Left lung (tissue), 14 donors: ENCODE measurements at places on chromosomes 16 and 17. TPM values are rescaled to one million over a fixed set of nuclear protein-coding genes. Genes with fewer than 3 reads are reported as not detected.

DNA sequence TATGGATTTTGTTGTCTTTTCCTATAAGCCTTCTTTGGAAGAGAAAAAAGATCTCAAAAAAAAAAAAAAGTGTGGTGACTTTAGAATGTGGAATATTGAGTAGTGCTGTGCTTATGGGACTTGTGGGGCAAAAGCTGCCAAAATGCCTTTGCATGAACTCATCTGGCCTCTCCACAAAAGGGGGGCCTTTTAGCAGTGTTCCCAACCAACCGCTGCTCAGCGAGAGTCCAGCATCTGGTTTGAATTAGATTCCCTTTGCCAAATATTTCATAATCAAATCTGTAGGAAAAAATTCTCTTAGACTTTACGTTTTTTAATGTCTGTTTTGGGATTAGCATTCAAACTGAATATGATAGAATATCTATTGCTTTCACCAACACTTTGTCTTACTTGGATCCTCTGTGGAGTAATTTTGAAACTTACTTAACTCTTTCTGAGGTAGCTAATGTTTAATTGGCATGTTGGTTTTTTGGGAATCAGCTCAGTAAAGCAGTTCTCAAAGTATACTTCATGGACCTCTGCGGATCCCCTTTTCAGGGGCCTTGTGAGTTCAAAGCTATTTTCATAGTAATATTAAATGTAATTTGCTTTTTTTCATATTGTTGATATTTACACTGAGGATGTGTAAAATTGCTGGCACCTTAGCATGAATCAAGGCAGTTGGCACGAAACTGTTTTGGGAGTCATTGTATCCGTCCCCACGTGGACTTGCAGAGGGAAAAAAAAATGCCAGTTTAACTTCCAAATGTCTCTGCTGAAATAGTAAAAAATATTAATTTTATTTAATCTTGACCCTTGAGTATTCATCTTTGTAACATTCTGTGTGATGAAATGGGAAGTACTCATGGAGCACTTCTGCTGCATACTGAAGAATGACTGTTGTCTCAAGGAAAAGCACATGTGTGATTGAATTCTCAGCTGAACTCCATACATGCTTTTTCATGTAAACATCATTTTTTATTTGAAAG is 34.7 kb upstream of the VPS4A start:
- peak; percentile 87 for DNase-seq

DNA sequence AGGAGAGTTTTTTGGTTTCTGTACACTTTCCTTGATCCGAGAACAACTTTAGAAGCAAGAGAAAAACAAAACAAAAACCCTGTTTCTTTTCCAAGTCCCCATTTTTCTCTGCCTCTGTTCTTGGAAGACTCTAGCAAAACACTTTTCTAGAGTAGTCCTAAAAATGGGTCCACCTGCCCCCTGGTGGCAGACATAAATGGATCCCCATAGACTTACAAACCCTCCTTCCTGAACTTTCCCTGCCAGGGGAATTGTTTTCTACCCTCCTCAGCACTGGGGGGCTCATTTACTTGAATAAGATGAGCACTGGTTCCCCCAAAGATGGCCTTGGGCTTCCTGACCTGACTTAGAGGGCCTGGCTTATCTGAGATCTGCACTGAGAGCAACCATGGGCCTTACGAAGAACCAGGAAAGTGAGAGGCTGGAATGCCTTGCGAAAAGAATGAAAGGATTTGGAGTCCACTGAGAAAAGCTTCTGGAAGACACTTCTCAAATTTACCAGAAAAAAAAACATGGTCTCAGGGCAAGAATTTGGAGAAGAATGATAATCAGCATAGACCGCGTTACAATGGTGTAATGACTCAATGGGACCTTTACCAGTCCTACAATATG is 48.0 kb upstream of the CDYL2 start:
- DNase-seq: no peak

DNA sequence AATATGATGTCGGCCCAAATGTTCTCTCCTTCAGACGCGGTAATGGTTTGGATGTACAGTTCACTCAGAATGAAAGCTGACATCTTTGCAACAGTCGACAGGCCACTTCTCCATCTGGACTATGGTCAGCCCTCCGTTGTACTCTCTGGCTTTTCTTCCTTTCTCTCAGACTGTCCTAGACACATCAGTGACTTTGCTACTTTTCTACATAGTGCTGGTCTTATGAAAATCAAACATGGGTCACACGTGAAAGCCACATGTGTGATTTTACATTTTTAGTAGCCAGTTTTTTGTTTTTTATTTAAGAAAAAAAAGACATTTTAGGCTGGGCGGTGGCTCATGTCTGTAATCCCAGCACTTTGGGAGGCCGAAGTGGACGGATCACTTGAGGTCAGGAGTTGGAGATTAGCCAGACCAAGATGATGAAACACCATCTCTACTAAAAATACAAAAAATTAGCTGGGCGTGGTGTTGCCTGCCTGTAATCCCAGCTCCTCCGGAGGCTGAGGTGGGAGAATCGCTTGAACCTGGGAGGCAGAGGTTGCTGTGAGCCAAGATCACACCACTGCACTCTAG is 644.1 kb downstream of the KCNJ2 start:
- no peak for DNase-seq

- no peak for DNase-seq
Observed at GRCh38 chr16:4293181-4293716, 20.4 kb upstream of the TFAP4 start.

GRCh38 chr16:52872731-52873130 is 180.0 kb downstream of the CHD9NB start:
- DNase-seq: no peak

GRCh38 chr16:74903901-74904678 is 80.8 kb downstream of the WDR59 start:
- DNase-seq: no peak

- DNase-seq: no peak
Observed at GRCh38 chr16:84850714-84851113, 30.9 kb downstream of the CRISPLD2 start.

- DNase-seq: peak; percentile 63
Observed at GRCh38 chr16:69166221-69166833, 20.6 kb upstream of the SNTB2 start.

GRCh38 chr17:33220036-33220435 is 73.1 kb downstream of the ASIC2 start:
- no peak for DNase-seq

DNA sequence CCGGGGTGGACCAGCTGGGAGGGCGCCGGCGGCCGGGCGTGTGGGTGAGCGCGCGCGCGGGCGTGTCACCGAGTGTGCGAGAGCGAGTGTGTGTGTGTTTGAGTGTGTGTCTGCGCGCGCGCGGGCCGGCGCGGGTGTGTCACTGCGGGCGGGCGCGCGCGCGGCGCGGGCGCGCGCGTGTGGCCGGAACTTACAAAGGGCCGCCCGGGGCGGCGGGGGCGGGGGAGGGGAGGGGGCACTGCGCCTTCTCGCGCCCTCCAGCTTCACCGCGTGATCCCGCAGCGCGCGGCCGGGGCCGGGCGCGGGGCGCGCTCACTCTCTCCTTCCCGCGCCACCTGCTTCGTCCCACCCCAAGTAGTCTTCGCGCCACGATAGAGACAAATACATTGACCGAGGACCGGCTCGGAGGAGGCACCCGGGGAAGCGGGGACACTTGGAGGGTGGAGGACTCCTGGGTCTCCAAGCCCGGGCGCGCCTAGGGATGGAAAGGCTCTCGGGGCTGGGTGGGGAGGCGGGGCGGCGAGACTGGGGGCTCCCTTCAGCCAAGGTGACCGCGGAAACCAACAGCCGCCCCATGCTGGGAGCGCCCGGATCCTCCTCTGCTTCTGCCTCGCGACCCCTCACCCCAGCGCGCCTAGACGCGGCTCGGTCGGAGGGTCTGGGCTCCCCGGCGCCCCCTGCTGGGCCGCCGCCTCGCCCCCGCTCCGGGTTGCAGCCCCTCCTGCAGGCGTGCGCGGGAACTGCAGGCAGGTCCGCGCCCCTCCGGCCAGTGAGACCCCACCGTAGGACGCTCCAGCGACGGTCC is at the start of gene SRCIN1:
Gene SRCIN1, minus strand, starts transcription at position 112 of the 805 bp plus-strand sequence. CDS start 247 bp downstream, outside the sequence.
- peak; percentile 57 for DNase-seq

DNA sequence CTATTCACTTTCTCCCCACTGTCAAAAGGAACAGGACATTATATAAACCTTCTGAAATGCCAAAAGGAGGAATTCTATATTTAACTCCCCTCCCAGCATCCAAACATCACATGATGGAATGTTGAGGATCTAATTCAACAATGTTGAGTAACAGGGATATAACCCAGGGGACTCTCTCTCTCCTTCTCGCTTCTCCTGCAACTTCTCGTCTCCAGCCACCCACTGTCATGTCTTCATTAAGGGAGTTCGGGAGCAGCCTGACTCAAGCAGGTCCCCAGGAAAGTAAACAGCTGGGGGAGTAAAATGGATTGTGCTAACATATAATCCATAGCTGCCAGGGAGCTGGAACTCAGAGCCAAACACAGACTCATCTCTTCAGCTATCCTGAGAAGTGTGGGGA is 51.7 kb downstream of the GRIN2A start:
- no peak for DNase-seq

DNA sequence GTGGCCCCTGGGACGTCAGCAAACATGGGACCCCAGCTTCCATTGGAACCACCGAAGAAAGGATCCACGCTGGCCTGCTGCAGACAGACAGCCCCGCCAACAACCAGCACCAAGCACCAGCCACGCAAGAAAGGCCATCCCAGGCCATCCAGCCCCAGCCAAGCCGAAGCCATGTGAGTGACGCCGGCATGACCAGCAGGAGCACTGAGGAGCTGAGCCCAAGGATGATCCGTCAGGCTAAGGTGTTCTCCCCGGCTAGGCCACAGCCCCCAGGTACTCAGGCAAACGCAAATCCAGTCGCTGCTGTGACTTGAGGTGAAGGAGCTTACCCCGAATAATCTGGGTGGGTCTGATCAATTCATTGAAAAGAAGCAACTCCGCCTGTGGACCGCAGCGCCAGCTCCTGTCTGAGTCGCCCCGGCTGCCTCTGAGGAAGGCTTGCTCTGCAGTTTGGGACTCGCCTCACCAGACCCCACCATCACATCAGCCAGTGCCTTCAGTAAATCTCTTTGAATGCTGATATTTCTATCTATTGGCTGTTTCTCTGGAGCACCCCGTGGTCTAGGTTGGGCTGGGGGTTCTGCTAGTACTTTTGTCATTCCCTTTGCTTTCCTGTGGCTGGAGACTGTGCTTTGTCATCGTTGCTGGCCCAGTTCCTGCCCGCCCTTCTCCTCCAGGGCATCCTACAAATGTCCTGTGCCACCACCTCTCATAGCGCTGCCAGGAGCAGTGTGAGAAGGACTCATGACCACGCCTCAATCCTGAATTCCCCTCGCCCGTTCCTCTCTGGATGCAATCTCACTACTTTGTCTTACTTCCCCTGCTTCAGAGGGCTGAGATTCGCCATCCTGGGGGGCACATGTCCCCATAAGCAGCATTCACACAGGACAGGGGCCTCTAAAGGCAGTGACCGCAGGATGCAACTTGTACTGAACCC is 8.1 kb upstream of the CBX2 start:
- DNase-seq: no peak

GRCh38 chr16:11367483-11367906 is 22.2 kb downstream of the RMI2 start:
- DNase-seq: no peak

DNA sequence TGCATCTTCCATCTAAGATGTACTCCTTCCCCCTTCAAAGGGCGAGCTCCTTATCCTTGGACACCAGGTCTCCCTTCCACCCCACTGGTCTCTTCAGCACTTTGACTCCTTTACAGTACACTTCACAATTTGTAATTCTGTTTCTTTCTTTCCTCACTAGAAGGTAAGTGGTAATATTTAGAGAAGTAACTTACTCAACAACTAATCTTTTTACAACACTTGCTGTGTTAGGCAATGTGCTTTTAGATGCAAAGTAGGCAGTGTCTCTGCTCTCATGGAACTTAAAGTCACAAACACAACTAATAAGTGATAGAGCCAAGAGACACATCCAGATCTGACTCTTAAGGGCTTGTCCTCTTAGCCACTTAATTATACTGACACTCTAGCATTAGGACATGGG is 6.4 kb downstream of the SIAH1 start:
- DNase-seq: no peak

- no peak for DNase-seq
Observed at GRCh38 chr16:17939122-17939536, 397.4 kb downstream of the NPIPA8 start.

DNA sequence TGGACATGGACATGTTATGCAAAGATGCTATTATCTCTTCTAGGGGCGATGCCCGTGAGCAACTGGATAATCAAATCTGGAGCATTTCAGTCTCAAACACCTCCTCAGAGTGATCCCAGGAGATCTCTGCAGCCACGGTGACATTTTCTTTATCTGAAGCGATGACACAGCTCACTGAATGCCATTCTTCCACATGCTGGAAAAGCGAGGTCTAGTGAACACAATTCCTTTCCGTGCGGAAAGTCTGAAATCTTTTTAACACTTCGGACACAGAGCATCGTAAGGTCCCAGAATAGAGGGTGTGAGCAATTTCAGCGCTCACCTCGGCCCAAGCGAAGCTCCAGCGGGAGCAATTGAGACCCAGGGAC is 531 bp upstream of the HASPIN start:
- DNase-seq: no peak

GRCh38 chr17:13418891-13419290 is 182.8 kb downstream of the HS3ST3A1 start:
- DNase-seq: no peak

DNA sequence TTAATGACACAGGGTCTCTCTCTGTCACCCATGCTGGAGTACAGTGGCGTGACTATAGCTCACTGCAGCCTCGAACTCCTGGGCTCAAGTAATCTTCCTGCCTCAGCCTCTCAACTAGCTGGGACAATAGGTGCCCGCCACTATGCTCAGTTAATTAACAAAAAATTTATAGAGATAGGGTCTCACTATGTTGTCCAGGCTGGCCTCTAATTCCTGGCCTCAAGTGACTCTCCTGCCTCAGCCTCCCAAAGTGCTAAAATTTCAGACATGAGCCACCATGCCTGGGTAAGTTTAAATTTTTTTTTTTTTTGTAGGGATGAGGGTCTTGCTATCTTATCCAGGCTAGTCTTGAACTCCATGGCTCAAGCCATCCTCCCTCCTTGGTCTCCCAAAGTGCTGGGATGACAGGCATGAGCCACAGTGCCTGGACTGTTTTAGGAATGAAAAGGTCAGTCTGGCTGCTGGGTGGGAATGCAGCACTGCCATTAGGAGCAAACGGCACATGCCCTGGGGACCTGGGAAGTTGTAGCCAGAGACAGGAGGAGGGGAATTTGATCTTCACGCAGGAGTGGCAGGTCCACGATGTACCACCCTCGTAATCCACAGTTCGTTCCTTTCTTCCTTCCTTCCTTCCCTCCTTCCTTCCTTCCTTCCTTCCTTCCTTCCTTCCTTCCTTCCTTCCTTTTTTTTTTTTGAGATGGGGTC is 106.7 kb downstream of the HAPSTR1 start:
- DNase-seq: no peak

Gene IGF2BP1
- polyA plus RNA-seq: 32.1 TPM

Gene PIMREG
- 20.4 TPM for polyA plus RNA-seq

Gene MMP28
- polyA plus RNA-seq: 6.6 TPM

Gene ADORA2B
- 7.3 TPM for polyA plus RNA-seq

Gene RNF222
- polyA plus RNA-seq: 0.10 TPM

Gene VAC14
- 25.7 TPM for polyA plus RNA-seq

Gene SPOP
- 78.8 TPM for polyA plus RNA-seq

Gene MT1E
- polyA plus RNA-seq: 11.2 TPM

Gene PSMD11
- polyA plus RNA-seq: 73.8 TPM

Gene TEX14
- polyA plus RNA-seq: 0.92 TPM
